ENCODE measurements at places on chromosomes 2 and 18.
A peak's percentile ranks its signal among the peaks of the same experiment; 100 is the strongest.

GRCh38 chr2:226994775-226995174 is 158.9 kb downstream of the RHBDD1 start:
- no peak for DNase-seq

DNA sequence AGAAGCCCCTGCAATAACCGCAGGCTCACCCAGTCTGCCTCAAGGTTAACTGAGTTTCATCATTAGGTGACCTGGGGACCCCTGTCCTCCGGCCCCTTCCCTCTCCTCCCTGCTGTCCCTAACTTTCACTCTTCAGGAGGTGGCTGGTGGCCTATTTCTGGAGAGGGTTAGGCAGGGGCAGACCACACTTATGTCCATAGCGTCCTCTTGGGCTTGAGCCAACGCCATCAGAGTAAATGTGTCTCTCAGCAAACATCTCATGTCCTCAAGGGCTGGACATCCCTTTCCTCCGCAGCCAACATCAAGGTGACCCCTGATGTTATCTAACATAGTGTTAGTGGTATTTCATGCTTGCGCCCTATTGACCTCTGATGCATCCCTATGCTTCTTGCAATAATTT is 114.8 kb downstream of the BCL11A start:
- DNase-seq: no peak

GRCh38 chr18:75863696-75864095 is 436.2 kb upstream of the SMIM21 start:
- no peak for DNase-seq

- DNase-seq: peak; percentile 83
Observed at GRCh38 chr2:226215902-226216503, 583.6 kb downstream of the IRS1 start.

- DNase-seq: no peak
Observed at GRCh38 chr18:9482790-9483189, 7.5 kb downstream of the RALBP1 start.

GRCh38 chr18:4283746-4284291 is 171.3 kb downstream of the DLGAP1 start:
- DNase-seq: no peak

- DNase-seq: no peak
Observed at GRCh38 chr18:47321815-47322214, 70.4 kb upstream of the SKOR2 start.

DNA sequence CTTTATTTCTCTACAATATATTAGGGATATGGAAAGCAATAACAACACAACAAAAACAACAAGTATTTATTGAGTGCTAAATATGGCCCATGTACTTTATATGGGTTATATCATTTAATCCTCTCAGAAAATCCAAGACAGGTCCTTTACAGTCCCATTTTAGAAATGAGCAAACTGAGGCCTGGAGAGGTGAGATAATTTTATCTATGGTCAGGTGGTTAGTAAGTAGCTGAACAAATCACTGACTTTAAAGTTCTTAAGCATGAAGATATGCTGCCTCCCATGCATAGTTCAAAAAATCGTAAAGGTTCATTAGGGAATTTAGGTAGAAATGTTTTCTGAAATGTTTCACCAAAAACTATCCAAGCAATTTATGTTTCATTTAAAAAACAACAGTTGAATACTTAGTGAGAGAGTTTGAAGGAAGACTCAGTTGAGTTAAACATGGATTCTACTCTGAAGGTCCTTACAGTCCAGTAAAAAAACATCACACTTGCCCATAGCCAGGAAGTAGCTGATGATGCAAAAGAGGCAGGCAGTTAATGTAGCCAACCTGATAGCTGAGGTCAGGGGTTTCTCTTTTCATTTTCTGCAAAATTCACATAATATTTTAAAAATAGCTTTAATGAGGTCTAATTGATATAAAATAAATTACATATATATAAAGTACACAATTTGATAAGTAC is 7.6 kb upstream of the NFE2L2 start:
- DNase-seq: no peak

- peak; percentile 43 for DNase-seq
Observed at GRCh38 chr2:10028988-10029874, 14.1 kb upstream of the KLF11 start.

- no peak for DNase-seq
Observed at GRCh38 chr2:167946441-167946841, 301.0 kb downstream of the STK39 start.

- DNase-seq: no peak
Observed at GRCh38 chr2:64972876-64973275, 16.3 kb upstream of the SLC1A4 start.

GRCh38 chr2:15253835-15254286 is 307.3 kb downstream of the NBAS start:
- DNase-seq: no peak

- no peak for DNase-seq
Observed at GRCh38 chr2:237616373-237616733, 11.0 kb upstream of the LRRFIP1 start.

- peak; percentile 62 for DNase-seq
Observed at GRCh38 chr2:101419096-101419663, 31.9 kb upstream of the CREG2 start.

- DNase-seq: no peak
Observed at GRCh38 chr2:12861344-12861930, 144.7 kb downstream of the TRIB2 start.

GRCh38 chr2:207156451-207157161 is 9.1 kb downstream of the KLF7 start:
- no peak for DNase-seq

DNA sequence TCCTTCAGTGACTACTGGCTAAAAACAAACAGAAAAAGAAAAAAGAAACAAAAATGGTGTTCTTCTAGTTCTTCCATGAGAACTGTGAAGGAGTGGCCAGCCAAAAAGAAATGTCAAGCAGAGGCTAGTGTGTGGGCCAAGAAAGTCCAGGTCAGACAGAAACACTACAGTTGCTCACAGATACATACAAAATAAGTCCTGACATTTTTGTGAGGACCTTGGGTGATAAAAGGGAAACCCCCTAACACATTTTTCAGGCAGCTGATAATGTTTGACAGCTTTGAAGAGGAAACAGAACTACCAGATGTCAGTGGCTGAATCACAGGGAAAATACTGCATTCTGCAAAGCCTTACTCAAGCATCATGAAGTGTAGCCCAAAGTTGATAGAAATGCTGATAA is 28.1 kb downstream of the ARHGAP25 start:
- DNase-seq: no peak

- DNase-seq: no peak
Observed at GRCh38 chr18:72726201-72726600, 141.6 kb downstream of the NETO1 start.

DNA sequence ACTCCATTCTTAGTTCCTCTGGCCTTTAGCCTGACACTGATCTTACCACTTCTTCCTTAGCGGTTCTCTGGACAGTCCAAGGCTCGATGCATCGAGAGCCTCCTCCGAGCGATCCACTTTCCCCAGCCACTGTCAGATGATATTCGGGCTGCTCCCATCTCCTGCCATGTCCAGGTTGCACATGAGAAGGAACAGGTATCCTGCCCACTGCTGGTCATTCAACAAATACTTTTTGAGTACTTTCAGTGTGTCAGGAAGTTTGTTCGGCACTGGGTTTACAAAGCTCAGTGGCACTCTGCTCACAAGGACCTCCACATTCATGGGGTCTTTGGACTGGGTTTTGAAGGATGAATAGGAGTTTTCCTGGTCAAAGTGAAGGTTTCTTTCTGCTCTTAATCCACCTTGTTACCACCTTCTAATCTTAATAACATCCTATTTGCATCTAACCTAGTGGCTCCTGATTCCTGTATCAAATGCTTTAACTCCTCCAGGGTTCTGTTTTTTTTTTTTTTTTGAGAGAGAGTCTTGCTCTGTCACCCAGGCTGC is 25.8 kb downstream of the GCKR start:
- DNase-seq: no peak

- DNase-seq: no peak
Observed at GRCh38 chr18:28786926-28787325, 610.0 kb upstream of the CDH2 start.

DNA sequence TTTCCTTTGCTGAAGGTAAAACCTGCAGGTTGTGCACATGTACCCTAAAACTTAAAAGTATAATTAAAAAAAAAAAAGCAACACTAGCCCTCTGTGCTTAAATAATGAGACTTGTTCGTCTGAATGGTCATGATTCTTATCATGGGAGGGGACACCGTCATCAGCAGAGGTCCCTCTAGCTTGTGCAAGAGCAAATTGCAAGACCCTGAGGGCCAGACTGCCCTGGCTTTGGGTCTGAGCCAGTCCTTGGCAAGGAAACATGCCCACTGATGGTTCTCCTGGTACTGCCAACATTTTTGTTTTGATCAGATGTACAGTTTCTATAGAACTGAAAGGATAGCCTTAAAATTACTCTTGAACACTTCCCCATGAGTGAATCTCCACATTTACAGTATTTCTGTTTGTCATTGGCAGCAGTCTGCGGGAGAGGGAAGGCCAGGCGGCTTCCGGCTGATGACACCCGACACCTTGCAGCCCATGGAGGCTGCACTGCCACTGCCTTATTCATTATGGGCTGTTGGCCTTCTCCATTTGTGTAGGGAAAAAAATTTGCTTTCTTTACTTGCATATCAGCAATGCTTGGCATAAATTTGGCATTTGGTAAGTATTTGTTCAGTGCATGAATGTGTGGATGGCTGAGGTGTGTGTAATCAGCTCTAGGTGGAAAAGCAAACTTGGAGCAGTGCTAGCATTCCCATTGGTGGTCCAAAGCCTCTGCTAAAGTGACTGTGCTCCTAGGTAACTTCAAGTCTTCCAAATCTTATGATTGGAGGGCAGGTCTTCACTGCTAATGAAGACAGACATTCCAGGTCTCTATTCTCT is 161.6 kb upstream of the ALKAL2 start:
- no peak for DNase-seq

DNA sequence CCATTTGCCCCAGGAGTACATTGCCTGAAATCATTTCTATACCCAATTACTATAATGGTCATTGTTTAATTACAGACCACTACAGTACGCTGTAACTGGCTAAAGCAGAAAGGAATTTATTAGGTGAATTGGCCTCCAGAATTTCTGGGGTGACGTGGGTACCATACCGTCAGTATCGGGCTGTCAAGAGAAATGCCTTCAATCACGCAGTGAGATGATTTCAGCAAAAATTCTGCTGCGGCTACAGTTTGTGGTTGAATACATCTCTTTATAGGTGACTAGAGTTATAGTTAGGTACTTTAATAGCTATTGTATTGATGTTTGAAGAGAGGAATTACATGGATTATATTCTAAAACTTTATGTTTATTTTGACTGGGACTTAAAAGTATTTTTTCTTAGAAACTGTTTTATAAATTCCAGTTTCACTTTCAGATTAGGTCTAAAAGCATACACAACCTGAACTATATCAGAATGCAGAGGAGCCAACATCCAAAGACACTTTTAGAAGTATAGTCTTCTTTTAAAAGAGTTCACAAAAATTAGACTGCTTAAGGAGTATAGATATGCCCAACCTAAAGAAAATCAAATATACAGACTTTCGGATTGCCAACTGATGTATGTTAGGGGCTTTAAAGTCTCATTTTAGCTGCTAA is 128.4 kb downstream of the TTC27 start:
- no peak for DNase-seq

- DNase-seq: peak; percentile 49
Observed at GRCh38 chr2:86807468-86808275, 17.0 kb upstream of the CD8A start.

GRCh38 chr2:206814498-206814897 is 49.1 kb downstream of the FASTKD2 start:
- no peak for DNase-seq

DNA sequence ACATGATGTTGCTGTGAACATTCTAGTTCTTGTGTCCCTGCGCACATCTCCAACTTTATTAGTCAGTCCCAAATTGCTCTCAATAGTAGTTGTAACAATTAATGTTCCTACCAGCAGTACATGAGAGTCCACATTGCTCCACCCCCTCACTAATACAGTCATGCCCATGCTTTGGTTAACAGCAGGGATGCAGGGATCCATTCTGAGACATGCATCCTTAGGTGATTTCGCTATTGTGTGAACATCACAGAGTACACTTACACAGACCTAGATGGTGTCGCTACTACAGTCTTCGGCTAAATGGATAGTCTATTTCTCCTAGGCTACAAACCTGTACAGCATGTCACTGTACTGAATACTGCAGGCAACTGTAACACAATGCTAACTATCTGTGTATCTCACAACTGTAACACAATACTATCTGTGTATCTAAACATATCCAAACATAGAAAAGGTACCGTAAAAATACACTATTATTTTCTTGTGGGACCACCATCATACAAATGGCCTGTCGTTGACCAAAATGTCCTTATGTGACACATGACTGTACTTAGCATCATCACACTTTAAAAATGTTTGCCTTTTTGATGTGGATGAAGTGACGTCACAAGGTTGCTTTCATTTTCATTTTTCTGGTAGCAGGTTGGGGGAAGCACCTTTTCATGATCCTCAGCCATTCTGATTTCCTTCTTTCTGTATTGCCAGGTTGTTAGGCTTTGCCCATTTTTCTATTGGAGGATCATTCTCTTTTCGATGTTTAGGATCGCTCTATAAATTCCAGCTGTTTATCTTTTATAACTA is 82.9 kb upstream of the RNF152 start:
- no peak for DNase-seq

DNA sequence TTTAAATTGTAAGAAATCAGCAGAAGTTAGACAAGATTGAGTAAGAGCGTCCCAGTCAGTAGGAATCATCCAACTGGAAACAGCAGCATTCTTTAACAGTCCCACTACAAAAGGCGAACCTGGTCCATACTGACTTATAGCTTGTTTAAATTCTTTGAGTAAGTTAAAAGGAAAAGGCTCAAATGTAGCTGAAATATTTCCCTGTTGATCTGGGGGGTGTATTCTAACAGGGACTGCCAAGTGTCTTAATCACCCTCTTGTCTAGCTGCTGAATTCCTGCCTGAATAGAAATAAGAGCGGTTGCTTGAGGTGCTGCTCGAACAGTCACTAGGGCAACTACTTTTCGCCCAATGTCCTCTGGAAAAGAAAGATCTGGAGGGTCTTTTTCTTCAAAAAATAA is 56.4 kb upstream of the FMNL2 start:
- DNase-seq: no peak

DNA sequence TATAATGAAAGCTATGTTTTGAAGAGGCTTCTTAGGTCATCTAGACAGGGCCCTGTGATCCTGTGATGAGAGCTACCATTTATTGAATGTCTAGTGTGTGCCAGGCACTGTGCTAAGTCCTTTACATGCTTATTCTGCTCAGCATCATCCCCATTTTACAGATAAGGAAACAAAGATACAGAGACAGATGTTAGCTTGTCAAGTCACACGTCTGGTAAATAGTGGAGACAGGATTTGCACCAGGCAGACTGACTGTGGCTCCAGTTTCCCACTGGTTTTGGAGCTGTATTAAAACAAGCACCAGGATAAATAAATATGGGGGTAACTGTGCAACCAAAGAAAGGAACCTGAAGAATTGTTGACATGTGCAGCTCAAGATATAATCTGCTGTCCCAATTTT is 19.2 kb upstream of the EML6 start:
- no peak for DNase-seq
